Cardiac atrium fibroblast (primary cell): ENCODE measurements at places on chromosomes 4 and X. TPM values are rescaled to one million over a fixed set of nuclear protein-coding genes. Genes with fewer than 3 reads are reported as not detected.

Gene MXRA5
- 0.49 TPM in 1 of 2 replicates, not detected in the other for total RNA-seq

Gene CTAG2
- total RNA-seq = not detected in 2 replicates

Gene GPR143
- total RNA-seq = not detected in 2 replicates

Gene SHOX
- total RNA-seq = not detected in 2 replicates

Gene NXF2B
- total RNA-seq = not detected in 2 replicates

Gene ADH6
- total RNA-seq = 0.16 and 0.54 TPM in 2 replicates

Gene PHOX2B
- total RNA-seq = not detected in 2 replicates

Gene ZNF157
- not detected in 2 replicates for total RNA-seq

Gene TMSB15A
- total RNA-seq = 0.32 and 0.36 TPM in 2 replicates

Gene NDNF
- total RNA-seq = under 0.01 and 0.16 TPM in 2 replicates
